Cortex of kidney (tissue), 1 donor: ENCODE measurements at places on chromosomes 16 and 17.

DNA sequence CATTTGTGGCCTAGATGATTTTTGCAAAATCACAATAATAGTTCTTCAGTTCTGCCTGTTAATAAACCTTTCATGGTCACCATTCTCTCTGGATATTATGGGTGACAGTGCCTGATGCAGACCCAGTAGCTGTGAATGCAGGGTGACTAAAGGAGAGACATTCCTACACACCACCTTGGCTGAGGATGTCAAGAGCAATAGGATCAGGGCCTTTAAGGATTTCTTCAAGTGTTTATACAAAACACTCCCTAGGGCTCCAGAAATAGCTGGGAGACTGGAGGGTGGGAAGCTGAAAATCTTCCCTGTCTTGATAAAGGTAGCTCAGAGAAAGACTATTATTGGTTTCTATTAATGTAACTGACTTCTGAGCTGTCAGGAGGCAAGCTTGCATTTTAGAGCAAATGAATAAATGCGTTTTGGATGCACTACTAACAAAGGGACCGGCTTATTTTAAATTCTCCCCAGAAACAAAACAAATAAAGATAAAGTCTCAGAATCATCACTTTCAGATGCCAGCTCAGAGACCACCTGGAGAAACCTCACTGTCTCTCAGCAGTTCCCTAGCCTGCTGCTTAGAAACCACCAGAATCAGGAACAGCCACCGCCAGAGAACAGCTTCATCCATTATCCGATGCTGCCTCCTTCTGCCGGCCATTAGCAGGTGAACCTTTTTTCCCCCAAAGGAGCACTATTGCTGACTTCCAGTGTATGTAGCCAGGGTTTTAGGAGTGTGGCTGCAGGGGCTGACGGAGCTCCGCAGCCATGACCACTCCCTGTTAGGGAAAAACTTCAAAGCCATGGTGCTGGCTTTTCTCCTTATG, 171.4 kb upstream of the DYNLRB2 start:
- DNase-seq, result no peak

GRCh38 chr17:77407321-77408277, 266.8 kb downstream of the SEC14L1 start:
- no peak for DNase-seq

- DNase-seq, result no peak
Observed at GRCh38 chr17:2238432-2239169, 65.0 kb downstream of the SMG6 start.

GRCh38 chr17:32157225-32157624, 14.9 kb downstream of the RHOT1 start:
- DNase-seq, result no peak

- DNase-seq, result no peak
Observed at GRCh38 chr17:42311240-42312034, 23.1 kb downstream of the STAT5A start.

DNA sequence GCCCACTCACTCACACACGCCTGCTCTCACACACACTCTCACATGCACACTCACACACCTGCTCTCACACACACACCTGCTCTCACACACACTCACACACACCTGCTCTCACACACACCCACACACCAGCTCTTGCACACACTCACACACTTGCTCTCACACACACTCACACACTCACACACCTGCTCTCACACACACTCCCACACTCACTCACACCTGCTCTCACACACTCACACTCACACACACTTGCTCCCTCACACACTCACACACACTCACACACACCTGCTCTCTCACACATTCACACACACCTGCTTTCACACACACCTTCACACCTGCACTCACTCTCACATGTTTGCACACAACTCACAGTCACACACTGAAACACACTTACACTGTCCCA, 4.0 kb downstream of the CD300H start:
- DNase-seq, result no peak

DNA sequence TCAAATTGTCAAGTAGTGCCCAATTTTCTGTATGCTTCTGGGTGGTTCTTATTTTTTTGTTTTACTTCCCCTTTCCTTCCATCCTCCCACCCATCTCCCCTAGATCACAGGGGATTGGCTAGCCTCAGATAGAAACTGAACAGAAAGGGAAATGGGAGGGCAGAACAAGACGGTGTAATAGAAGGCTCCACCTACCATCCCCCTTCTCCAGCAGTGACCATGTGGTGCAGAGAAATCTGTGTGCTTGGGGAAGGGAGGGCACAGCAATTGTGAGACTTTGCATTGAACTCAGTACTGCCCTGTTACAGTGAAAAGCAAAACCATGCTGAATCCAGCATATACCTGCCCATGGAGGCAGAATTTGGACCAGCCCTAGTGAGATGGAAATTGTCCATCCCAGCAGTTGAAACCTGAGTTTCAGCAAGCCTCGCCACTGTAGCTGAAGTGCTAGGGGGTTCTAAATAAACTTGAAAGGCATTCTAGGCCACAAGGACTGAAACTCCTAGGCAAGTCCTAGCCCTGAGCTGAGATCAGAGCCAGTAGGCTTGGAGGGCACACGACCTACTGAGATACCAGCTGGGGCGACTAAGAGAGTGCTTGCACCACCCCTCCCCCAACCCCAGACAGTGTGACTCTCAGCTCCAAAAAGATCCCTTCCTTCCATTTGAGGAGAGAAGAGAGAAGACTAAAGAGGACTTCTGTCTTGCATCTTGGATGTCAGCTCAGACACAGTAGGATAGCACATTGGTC, 5.2 kb downstream of the SLFN11 start:
- no peak for DNase-seq

- DNase-seq, result no peak
Observed at GRCh38 chr16:51431517-51432241, 280.6 kb upstream of the SALL1 start.

DNA sequence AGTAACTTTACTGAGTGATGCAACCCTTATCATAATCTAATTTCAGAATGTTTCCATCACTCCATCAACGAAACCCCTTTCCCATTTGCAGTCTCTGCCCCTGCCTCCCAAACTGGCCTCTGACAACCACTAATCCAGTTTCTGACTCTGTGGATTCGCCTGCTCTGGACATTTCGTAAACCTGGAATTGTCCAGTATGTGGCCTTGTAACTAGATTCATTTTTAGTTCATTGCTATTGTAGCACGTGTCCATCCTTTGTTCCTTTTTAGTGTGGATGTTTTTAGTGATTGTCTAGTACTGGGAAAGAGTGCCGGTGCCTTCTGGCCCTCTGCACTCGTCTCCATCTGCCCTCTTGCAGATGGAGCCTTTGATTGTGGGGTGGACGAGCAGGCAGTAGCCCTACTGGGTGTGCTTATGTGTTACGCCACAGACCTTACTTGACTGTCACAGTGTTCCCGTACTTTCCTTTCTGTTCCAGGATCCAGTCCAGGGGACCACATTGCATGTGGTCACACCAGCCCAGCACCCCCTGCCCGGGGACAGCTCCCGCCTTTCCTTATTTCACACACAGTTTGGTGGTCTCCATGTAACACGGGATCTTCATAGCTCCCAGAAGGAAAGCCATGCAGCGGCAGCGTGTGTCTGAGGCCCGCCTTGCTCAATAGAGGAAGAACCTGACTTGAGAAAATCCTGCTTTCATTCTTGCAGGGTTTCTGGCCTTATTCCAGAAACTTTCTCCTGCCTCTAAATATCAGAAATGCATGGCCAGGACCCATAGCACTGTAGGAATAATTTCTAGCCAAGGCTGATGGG, 8.8 kb downstream of the KIAA0513 start:
- no peak for DNase-seq

GRCh38 chr16:56633535-56633934, 1.1 kb downstream of the MT1M start:
- DNase-seq, result no peak

- no peak for DNase-seq
Observed at GRCh38 chr17:57619061-57619937, 125.8 kb downstream of the CCDC182 start.

- DNase-seq, result no peak
Observed at GRCh38 chr16:89050868-89051311, 42.8 kb upstream of the ACSF3 start.

DNA sequence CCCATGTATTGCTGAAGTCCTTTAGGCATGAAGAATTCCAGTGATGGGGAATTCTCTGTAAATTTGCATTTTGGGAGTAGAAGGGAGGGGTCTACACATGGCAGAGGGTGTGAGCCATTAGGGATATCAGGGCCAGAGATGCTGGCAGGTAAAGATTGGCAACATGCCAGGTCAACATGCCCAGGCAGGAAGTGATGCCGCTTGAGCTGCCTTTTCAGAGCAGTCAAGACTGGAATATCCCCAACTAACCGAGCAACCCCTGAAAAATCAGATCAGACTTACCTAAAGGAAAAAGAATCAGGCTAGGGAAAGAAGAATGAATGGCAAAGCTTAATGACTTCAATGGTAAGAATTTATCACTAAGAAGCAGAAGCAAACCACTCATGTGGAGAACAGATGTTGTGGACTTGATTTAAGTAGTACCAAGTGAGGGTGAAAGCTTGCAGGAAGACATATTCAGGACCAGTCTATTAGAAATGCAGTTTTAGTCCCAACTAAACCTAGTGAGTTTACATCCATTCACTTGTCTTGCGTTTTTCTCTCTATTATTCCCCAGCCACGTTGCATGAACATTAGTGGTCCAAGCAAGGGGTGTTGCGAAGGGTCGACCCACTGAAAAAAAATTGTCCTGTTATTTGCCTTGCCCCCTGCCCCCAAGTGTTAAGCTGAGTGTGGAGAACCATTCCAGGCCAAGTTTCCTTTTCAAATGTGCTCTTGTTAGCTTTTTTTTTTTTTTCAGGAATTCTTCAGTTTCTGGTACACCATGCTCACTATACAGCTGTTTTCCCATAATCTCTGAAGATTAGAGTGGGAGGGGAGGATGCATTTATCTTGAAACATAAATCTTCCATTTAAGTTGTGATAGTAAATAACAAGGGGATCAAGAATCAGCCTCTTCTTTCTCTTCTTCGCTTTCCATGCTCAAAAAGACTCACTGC, 105.2 kb downstream of the ABCA8 start:
- no peak for DNase-seq

- DNase-seq, result no peak
Observed at GRCh38 chr16:82623241-82623640, 3.5 kb upstream of the CDH13 start.

- DNase-seq, result no peak
Observed at GRCh38 chr16:57513371-57514102, 22.8 kb downstream of the CCDC102A start.

DNA sequence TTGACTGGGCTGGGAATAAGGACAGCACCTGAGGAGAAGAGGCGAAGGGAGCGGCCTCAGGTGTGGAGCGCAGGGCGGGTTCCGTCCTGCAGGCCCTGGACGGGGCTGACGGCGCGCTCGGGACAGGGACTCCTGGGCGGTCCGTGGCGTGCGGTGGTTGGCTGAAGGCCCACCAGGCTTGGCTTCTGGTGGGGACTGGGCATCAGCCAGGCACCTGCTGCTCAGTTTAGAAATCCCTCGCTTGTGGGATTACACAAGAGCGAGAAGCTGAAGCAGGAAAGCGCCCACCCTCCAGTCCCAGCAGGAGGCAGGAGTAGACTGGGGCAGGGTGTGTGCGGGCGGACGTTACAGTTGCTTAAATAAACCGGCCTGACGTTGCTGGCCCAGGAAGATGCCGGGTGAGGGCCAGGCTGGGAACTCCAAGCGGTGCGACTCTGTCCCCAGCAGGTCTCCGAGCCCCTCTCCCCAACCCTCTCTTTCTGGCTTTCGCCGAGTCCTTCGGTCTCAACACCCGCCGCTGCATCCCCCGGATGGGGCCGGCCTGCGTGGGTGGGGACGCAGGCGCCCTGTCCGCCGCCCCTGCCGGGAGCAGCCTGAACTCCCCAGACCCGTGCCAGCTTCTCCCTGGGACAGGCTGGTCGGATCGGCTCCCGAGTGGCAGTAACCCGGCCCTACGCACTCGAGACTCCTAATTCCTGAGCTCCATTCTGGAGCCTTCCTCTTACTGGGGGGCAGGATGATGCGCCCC, 639 bp downstream of the MIF4GD start:
- DNase-seq, result no peak

DNA sequence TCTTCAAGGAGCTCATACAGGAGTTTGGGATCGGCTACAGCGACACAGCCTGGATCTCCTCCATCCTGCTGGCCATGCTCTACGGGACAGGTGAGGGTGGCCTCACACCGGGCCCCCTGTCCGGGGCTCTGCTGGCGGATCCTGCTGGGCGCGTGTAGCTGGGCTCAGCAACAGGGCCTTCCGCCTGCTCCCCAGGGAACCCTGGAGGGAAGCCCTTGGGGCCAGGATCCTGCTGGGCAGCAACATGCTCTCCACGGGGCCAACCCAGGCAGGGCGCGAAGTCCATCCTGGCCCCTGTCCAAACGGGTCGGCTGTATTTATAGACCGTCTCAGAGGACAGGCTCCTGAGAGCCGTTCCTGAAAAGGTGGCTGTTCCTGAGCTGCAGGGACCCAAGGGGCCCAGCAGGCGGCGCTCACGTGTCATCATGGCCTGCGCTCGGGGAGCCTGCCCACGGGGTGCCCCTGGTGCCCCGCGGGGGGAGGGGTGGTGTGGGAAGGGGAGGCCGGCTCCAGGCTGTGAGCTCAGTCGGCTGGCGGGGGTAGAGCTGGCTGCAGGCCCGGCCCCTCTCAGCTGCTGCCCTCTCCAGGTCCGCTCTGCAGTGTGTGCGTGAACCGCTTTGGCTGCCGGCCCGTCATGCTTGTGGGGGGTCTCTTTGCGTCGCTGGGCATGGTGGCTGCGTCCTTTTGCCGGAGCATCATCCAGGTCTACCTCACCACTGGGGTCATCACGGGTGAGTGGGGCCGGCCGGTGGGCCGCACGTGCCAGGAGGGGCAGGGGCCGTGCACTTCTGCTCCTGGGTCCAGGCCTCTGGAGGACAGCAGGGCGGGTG, 7.5 kb downstream of the SLC16A3 start:
- no peak for DNase-seq

GRCh38 chr16:4626396-4626795, 1.8 kb downstream of the MGRN1 start:
- DNase-seq, result no peak

GRCh38 chr16:11950388-11950787, 8.5 kb upstream of the NPIPB2 start:
- DNase-seq, result no peak

- DNase-seq, result no peak
Observed at GRCh38 chr16:65782611-65783600, 583.6 kb upstream of the CDH5 start.

DNA sequence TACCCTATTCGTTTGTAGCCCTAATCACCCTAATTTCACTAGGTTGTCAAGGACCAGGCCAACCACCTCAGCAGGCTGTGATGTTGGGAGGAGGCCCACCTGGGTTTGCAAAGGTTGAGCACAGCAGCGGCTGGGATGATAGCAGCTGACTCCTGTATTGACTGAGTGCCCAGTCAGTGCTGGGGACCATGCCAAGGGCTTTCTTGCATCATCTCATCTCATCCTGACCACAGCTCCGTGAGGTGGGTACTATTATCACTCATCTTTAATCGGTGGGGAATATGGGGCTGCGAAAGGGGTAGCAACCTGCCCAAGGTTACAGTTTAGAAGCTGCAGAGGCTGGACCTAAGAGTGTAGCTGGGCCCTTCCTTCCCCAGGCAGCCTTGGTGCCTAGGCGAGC, 11.7 kb downstream of the ATPAF2 start:
- no peak for DNase-seq

GRCh38 chr16:6949240-6949639, 383.4 kb upstream of the RBFOX1 start:
- DNase-seq, result no peak

GRCh38 chr17:72119077-72119872, 1.5 kb upstream of the SOX9 start:
- DNase-seq, result no peak

- DNase-seq, result no peak
Observed at GRCh38 chr16:8740775-8741355, 56.6 kb downstream of the TMEM186 start.

GRCh38 chr17:33240362-33240761, 52.7 kb downstream of the ASIC2 start:
- DNase-seq, result no peak

- no peak for DNase-seq
Observed at GRCh38 chr16:66304961-66305360, 61.5 kb upstream of the CDH5 start.
